ENCODE measurements at places on chromosomes 2 and 18. TPM values are rescaled to one million over a fixed set of nuclear protein-coding genes. Genes with fewer than 3 reads are reported as not detected.

MIB1 gene
- 23.7 TPM for total RNA-seq

TDRD15 gene
- not detected for total RNA-seq

DSC3 gene
- total RNA-seq = 826 TPM

ARHGAP25 gene
- 10.9 TPM for total RNA-seq

TLX2 gene
- 0.56 TPM for total RNA-seq

C1QL2 gene
- total RNA-seq = not detected

CXCR1 gene
- total RNA-seq = 1.0 TPM

GALNT14 gene
- total RNA-seq = 6.6 TPM

CYP1B1 gene
- 10.7 TPM for total RNA-seq

PASK gene
- total RNA-seq = 16.6 TPM

ZNF804A gene
- total RNA-seq = 1.0 TPM

ABCG5 gene
- total RNA-seq = not detected

AP1S3 gene
- total RNA-seq = 8.4 TPM

IL1RL1 gene
- total RNA-seq = 0.98 TPM

SETBP1 gene
- total RNA-seq = 13.1 TPM

APOB gene
- 0.55 TPM for total RNA-seq

GKN1 gene
- not detected for total RNA-seq

KLHL41 gene
- 1.2 TPM for total RNA-seq

QPCT gene
- total RNA-seq = 20.7 TPM

NUP35 gene
- 23.1 TPM for total RNA-seq

NEU2 gene
- 19.9 TPM for total RNA-seq

DYNC2LI1 gene
- total RNA-seq = 48.9 TPM

FOXI3 gene
- not detected for total RNA-seq

DSG4 gene
- total RNA-seq = 20.9 TPM

AQP12B gene
- total RNA-seq = not detected

TMEM163 gene
- 0.72 TPM for total RNA-seq

MROH2A gene
- not detected for total RNA-seq
